M059J (cell line): ENCODE measurements at places on chromosomes 3 and 15. TPM values are rescaled to one million over a fixed set of nuclear protein-coding genes. Genes with fewer than 3 reads are reported as not detected.

- no peak for DNase-seq
These were observed 30.7 kb downstream of the MAP2K5 start for GRCh38 chr15:67573194-67573593.

MORC1 gene
- total RNA-seq: 0.02 TPM in 1 of 2 replicates, not detected in the other

- DNase-seq: peak; percentile 59
These were observed 45.4 kb downstream of the AMOTL2 start for GRCh38 chr3:134328846-134329245.

- DNase-seq: peak; percentile 41
These were observed 218.9 kb downstream of the PLOD2 start for GRCh38 chr3:145942052-145942451.

UNC13C gene
- total RNA-seq: 0.05 TPM in 1 of 2 replicates, not detected in the other

DNA sequence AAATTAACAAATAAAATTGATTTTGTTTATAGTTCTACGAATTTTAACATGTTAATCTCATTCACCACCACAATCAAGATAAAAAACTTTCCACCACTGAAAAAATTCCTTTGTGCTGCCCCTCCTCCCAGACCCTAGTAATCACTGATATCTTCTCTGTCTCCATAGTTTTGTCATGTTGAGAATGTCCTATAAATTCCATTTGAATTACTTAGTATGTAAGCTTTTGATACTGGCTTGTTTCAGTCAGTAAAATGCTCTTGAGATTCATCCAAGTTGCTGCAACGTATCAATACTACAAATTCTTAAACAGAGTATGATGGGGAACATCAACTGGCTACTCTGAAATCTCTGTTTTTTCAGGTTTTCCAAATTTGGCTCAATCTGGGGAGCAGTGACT, 129.6 kb downstream of the CTNNB1 start:
- DNase-seq: peak; percentile 26

MORF4L1 gene
- 225 and 272 TPM in 2 replicates for total RNA-seq

- DNase-seq: no peak
These were observed 357.7 kb downstream of the ROBO1 start for GRCh38 chr3:79410136-79410535.

DNA sequence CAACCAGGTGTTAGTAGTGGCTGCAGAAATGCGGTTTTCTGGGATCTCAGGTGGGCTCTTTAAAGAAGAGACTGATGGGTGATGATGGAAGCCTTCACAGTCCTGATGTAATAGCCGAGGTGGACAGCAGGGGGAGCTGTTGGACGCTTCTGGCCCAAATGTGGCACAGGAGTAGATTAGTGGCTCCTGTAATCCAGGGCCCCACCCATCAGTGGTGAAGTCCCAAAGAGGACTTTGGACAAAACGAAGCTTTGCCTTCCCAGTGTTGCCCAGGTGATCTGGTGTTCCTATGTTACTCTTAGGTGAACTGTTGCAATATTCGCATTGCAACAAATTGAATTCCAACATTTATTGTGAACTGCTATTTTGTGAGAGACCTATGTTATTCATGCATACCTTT, 31.8 kb upstream of the MYZAP start:
- DNase-seq: peak; percentile 63

- no peak for DNase-seq
These were observed 835.1 kb downstream of the EDEM1 start for GRCh38 chr3:6022621-6023020.

- peak; percentile 28 for DNase-seq
These were observed 25.8 kb downstream of the CHRM5 start for GRCh38 chr15:33994005-33994615.

GRCh38 chr3:45655906-45656305, 33.3 kb upstream of the SACM1L start:
- peak; percentile 13 for DNase-seq

GRCh38 chr3:49238274-49239127, 38.5 kb downstream of the C3orf62 start:
- DNase-seq: no peak

GRCh38 chr15:63371297-63371918, 10.2 kb downstream of the CA12 start:
- DNase-seq: peak; percentile 22

DNA sequence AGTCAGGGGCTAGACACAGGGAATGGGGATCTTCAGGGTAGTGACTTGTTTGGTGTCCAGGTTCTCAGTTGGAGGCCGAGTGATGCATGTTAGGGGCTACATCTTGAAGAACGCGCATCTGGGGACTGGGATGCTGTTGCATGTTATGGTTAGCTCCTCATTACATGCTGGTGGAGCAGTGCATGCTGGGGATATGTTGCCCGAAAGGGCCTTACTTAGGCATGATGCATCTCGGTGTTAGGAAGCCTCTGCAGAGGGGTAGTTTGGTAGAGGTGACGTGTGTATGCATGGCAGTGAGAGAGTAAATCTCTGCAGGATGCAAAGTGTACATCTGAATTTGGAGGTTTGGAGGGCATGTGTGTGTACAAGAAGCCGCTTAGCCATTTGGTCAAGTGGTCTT, 2.4 kb downstream of the EIF4G1 start:
- DNase-seq: no peak

GRCh38 chr3:75985432-75985831, 200.1 kb upstream of the ZNF717 start:
- no peak for DNase-seq

CELF6 gene
- not detected in 2 replicates for total RNA-seq

SPINT1 gene
- 8.3 and 15.5 TPM in 2 replicates for total RNA-seq

MOBP gene
- not detected in 2 replicates for total RNA-seq

DNA sequence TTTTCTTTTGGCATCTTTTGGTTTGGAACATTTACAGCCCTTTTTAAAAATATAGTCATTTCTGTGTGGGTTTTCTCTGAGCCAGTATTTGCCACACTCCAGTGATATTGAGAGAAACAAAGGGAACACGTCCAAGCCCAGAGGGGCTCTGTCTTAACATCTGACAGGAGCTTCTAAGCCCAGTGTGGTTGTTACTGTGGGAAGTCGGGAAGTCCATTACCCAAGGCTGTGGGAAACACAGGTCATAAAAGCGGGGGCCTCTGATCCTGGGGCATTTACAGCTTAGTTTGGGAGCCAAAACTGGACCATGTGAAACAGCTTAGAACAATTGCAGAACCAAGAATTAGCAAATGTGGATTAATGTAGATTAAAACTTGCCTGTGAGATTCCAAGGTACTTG, 123.0 kb downstream of the PTPRG start:
- peak; percentile 22 for DNase-seq

GPR149 gene
- total RNA-seq: not detected in 2 replicates

GRCh38 chr3:10770981-10771380, 45.0 kb upstream of the SLC6A11 start:
- DNase-seq: no peak

GRCh38 chr15:86653344-86654197, 573.9 kb downstream of the AGBL1 start:
- DNase-seq: no peak

- no peak for DNase-seq
These were observed 22.0 kb upstream of the CHCHD6 start for GRCh38 chr3:126682009-126682408.

PIERCE2 gene
- 3.5 and 6.5 TPM in 2 replicates for total RNA-seq

PFN2 gene
- total RNA-seq: 393 and 470 TPM in 2 replicates

GRCh38 chr3:58271901-58272501, 34.0 kb upstream of the RPP14 start:
- DNase-seq: peak; percentile 88

DNA sequence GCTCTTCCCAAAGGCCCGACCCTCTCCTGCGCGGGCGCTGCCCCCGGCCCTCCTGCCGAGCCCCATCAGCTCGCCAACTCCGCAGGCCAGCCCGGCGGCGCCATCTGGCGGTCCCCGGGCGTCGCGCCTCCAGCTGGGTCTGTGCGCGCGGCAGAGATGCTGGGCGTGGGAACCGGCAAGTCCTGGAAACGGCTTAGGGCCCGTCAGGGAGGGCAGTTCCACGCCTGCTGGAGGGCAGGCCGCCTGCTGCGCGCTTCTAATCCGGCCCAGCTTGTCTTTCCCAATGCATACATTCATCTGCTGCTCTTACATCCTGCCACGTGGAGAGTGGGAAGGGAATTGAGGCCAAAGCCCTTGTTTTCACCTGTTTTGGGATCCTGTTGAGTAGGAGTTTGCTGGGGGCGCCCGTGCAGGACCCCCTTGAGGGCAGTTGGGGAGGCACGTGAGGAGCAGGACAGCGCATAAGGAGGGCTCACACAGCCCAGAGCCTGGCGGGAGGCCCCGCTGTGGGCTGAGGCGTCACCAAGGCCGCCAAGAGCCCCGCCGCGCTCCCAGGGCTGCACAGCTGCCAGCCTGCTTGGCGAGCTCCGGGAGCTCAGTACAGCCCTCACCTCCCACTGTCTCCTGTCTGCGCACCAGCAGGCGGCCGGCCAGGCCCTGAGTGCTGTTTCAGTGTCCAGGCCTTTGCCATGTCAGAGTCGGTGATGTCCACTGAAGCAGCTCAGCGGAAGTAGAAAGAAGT, 165.6 kb downstream of the NSMCE3 start:
- DNase-seq: peak; percentile 53

GRCh38 chr3:115401298-115401697, 222.0 kb upstream of the GAP43 start:
- DNase-seq: peak; percentile 81

FAM107A gene
- 0.12 and 0.42 TPM in 2 replicates for total RNA-seq

DNA sequence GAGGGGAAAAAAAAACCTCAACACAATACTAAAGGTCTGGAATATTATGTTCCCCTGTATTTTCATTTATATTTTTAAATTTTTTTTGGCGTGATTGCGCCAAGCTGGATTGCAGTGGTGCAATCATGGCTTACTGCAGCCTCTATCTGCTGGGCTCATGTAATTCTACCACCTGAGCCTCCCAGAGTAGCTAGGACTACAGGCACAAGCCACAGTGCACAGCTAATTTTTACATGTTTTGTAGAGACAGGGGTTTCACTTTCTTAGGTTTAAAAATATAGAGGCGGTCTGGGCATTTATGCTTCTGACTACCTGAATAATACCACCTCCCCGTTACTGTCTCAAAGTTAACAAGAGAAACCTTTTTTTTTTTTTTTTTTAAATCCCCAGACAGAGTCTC, 51.1 kb upstream of the MAP4 start:
- DNase-seq: no peak

DNA sequence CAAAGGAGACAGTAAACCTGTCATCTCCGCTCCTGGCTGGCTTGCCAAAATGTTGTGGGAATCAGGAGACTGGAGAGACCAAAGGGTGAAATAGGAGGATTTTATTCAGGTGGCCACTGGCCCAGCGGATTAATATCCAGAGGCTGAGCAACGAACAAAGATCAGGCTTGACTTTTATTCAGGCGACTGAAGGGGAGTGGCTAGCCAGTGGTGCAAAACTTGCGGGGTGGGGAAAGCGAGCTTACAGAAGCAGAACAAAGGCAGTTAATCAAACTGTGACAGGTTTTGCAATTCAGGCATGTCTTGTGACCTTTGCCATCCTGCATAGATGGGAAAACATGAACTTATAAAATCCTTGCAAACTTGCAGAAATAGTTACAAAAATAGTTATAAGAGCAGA, 19.8 kb upstream of the ACAD9 start:
- peak; percentile 18 for DNase-seq

DNA sequence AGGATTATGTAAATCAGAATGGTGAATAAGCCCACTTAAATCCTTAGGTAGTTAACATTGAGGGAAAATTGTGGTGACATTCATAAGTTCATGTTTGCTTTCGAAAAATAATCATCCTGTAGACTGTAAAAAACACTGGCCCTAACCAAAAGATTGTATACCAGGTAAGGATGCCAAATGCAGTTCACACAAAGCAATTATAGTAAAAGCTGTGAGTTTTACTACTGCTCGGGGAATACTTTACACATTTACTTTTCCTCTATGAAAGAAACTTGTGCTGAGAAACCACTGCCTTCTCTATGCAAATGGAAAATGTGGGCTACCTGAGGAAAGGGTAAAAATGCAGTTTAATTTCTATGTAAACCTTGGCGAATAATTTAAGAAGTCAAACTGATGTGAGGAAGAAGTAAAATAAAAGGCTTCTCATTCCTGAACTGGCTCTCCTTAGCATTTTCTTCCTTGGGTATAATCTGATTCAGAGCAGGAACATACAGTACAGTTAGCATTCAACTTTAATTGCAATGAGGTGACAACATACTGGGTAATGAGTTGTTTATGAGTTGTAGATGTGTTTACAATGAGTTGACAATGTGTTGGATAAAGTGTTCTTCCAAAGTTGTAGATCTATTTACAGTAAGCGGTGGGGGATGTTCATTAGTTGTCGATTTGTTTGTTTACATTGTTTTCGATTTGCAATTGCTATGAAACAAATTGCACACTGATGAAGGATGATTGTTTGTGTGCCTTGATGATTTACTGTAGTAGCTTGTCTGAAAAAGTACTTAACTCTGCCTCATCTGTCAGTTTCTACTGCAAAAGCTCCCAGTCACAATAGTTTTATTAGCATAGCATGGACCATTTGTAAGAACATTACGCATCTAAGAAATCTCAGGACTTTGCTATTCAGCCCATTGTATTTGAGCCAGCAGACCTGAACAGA, 453.0 kb upstream of the DPH6 start:
- no peak for DNase-seq

TXNRD3 gene
- 4.0 and 7.8 TPM in 2 replicates for total RNA-seq

UROC1 gene
- 0.02 TPM in 1 of 2 replicates, not detected in the other for total RNA-seq

- no peak for DNase-seq
These were observed 3.4 kb upstream of the ATP2B2 start for GRCh38 chr3:10508619-10509260.

DNA sequence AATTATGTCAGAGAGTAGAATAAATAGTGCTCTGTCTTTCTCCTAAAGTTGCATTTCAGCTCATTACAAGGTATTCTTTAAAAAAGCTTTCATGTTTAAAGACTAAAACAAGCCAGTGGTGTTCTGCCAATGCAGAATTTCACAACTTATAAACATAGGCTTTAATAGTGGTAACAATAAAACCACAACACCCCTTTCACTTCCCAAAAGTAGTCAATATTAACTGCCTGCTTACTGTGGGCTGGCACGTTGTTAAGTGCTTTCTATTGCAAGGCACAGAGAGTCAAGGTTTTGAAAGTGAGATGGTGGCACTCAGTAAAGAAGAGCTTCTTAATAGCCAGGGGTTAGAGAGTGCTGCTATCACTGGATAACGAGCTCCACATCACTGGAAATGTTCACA, 8.4 kb upstream of the RTP1 start:
- DNase-seq: peak; percentile 65

DNA sequence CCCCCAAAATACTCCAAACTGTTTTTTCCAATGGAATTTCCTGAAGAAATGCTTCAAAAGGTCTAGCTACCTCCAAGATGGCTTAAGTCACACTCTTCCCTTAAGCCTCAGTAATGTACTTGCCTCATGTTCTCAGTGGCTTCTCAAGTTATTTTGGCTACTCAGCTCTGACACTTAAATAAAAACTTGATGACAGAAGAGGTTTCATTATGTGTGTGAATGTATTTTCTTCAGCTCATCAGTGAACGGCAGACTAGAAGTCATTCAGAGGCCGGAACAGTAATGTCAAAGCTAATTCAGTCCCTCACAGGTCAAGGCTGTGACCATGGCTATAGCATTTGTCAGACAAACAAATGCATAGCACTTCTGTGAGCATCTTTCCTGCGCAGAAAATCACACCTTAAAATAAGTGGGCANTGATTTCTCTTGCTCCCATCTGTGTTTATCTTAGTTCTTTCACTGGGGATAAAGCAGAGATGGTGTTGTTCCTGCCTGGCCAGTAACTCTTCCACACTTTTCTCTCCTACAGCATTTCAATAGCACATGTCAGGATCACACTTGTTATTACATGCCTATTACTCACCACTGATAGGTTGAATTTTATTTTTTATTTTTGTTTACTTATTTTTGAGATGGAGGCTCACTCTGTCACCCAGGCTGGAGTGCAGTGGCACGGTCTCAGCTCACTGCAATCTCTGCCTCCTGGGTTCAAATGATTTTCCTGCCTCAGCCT, 68.5 kb upstream of the PLCL2 start:
- no peak for DNase-seq

- peak; percentile 41 for DNase-seq
These were observed 8.2 kb downstream of the FILIP1L start for GRCh38 chr3:100106094-100106493.

ZNF619 gene
- total RNA-seq: 4.1 and 4.4 TPM in 2 replicates

- DNase-seq: peak; percentile 18
These were observed 1.8 kb downstream of the DAPK2 start for GRCh38 chr15:64044300-64045100.
